ENCODE measurements at places on chromosomes 2 and 18.

DNA sequence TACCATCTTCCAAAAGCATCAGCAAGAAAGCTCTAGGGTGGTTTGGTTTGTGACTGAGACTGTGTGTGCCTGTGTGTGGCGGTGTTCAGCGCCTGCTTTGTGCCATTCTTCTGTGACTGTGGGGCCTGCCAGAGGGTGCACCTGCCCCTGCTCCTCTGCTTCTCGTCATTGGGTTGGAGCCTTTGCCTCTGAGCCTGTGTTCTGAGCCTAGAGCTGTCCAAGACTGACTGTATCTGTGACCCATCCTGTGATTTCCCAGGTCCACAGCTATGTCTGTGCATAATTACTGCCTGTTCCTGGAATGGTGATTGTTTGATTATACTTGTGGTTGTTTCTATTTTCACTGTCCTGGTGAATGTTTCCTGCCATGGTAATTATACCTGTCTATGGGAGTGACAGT, 57.1 kb upstream of the KLHL29 start:
- DNase-seq, result no peak

DNA sequence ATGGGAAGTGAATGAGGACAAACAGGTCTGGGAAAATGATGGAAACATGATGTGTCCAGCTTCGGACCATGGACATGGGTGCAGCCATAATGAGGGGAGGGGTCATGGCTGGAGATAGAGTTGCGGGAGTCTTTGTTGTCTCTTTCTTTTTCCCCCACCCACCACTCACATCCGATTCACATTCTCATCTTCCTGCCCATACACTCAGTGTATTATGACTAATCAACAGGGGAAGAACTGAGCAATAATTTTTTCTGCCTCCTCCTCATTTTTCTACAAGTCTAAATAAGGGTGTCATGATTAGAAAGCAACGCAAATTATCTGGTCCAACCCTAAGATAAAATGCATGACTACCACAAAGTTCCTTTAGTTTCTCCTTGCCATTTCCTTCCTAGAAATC, 5.7 kb upstream of the SERPINB2 start:
- DNase-seq, result no peak

DNA sequence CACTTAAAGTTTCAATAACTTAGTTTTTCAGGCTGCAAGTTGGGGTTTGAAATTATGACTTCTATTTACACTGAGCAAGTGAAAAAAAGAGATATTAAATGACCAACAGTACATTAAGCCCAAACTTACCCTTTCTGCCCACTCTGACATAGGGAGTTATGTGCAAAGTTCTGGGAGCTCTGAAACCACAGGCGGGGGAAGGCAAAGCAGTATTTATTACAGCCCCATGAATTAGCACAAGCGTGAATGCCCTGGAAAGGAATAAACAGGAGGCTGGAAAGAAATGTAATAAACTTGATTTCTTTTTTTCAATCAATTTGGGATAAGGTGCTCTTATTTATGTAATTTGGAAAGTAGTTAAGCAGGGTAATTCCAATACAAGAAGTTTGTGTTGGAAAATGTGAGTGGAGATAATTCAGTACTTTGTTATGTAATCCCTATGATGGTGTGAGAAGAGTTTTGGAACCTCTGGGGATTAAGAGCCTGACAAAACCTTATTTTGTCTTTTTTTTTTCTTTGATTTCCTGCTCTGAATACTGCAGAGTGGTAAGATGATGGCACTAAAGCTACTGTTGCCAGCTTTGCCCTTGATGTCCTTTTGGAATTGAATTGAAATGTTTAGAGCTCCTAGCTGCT, 351.5 kb downstream of the ARHGAP15 start:
- no peak for DNase-seq

DNA sequence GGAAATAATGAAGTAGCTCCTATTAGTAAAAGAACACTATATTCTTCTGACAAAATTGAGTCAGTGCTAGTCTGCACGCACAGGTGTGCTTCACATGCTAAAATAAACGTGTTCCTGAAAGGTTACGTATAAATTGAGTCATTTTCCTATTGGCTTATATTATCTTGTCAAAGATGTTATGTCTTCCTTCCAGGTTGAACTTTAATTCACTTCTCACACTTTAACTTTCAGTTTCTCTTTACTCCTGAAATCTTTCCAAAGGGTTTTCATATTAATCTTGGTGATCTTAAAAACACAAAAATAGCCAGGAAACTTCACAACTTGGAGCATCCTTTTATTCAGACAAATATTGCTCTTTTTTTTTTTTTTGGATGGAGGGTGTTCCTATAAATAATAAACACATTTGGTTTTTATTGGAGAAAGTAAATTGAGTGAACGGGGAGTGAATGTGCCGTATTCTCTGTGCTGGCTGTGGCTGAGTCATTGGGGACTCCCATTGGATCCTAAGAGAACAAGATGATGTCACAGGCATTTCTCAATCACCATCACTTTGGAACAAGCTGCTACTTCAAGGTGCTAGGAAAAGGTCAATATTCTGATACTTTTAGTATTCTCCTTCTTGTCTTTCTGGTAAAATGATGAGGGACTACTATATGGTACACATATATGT, 150.2 kb upstream of the SPATS2L start:
- no peak for DNase-seq

DNA sequence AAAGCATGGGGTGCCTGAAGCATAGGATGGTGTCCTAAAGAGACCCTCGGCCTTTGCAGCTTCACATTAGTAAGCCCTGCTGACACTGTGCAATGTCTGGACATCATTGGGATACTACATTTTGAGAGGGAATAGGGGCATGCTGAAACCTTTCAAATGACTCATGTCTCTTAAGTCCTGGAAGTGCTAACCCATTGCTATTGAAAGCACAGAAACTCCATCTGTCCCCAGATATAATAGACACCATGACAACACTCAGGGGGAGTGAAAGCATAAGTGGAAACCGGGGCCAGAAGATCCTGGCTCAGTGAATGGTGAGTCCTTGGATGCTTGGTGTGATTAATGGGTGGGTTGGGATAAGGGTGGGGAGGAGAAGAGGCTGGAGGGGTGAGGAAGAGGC, 595.5 kb upstream of the ID2 start:
- DNase-seq, result no peak

DNA sequence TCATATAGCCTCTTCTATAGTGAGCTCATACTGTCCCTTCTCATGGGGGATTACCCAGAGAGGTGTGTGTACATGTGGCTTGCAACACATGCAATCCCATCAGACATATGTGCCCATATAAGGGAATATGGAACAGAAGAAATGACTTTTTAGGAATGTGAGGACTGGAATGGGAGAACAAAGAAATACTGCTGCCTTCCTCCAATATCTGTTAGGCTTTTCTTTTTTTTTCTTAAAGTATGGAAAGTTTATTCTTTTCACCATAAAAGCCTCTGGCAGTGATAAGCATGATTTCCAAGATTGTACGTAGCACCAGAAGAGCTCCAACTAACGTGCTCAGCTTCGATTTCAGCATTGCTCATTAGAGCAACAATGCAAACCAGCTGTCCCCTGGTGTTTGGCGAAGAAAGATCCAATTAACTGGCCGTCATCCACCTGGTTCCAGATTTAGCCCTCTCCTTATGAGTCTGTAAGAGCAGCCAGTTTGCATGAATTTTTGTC, 113.6 kb downstream of the ADCYAP1 start:
- DNase-seq, result no peak

- no peak for DNase-seq
Observed at GRCh38 chr2:211513446-211513845, 957.0 kb downstream of the CPS1 start.
